EH (cell line): ENCODE measurements at places on chromosomes 6 and 20.

DNA sequence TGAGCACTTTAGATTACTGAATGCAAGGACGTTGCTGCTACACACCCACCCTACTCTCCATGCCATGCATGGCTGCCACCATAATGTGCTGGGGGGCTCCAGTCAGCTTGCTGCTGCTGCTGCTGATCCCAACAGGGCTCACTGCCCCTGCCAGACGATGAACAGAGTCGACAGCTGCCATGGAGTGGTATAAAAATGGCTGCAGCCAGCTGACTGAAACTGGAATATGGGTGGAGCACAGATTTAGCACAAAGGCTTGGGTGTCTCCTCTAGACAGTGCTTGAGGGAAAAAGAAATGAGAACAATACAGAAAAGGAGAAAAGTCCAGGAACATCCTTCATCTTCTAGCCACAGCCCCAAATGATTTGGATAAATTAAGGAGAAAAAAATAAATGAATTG lies 150.7 kb downstream of the PDSS2 start:
- no peak for DNase-seq

- no peak for DNase-seq
These were observed 21.4 kb downstream of the PYGB start for GRCh38 chr20:25269057-25269832.

DNA sequence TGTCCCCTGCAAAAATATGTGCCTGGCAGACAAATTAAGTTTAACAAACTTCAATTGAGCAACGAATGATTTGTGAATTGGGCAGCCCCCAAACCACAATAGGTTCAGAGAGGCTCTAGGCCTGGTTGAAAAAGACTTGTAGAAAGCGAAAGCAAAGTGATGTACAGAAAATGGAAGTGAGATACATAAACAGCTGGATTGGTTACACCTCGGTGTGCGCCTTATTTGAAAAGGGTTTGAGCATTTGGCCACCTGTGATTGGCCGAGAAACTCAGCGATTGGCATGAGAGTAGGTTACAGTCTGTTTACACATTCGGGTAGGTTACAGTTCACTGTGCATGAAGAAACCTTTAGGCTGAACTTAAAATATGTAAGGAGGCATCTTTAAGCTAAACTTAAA lies 136.9 kb downstream of the CD83 start:
- DNase-seq = no peak

GRCh38 chr20:38875175-38875993 lies 50.8 kb upstream of the FAM83D start:
- DNase-seq = no peak

DNA sequence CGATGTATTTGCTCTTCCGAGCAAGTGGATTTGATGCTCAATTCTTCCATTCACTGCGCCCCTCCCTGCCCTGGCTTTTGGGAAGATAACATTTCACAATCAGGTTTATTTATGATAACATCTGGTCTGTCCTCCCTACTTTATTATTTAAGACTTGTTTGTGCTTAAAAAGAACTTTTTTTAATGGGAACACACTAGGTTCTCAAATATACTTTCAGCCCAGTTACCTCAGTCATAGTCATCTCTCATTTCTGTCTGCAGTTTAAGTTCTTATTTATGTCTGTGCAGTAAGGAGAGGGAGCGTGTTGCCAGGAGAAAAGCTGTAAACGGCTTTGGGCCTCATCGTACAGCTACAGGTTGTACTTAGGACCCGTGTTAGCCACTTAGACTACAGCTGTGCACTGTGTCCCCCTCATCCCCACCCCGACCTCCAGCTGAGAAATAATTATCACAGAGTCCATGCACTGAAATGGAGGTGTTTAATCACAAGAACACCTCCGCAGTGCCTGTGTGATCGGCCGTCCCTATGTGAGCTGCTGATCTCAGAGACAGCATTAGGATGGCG lies 99.3 kb downstream of the RPP40 start:
- DNase-seq = no peak

DNA sequence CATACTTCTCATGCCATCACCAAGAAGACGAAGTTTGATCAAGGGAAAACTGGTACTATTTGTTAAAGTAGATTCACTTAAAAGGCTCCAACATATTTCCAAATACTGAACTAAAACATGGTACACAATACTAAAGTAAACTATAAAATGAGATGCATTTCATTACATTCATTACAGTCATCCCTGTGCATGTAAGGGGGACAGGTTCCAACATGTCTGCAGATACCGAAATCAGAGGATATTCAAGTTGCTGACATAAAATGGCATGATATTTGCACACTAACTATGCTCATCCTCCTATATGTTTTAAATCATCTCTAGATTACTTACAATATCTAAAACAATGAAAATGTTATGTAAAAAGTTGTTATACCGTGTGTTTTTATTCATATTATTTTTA lies 893.9 kb upstream of the MANEA start:
- no peak for DNase-seq

DNA sequence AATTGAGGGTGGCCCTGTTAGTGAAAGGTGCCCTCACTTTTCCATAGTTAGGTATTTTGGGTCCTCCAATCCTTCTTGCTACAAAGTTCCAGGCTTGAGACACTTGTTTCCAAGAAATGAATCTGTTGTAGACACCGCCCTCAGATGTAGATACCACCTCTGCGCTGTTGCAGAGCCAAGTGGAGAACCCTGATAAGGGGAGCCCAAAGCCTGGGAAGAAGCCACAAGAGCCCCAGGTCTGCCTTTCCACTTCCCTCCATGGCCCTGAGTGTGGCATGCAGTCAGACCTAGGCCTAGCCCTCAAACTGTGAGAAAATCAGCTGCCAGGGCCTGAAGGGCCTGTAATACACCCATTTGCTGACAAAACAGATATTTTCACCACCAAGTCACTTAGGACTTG lies 37.1 kb downstream of the DTD1 start:
- no peak for DNase-seq

GRCh38 chr20:64158346-64159285 lies 5.6 kb upstream of the MYT1 start:
- no peak for DNase-seq

DNA sequence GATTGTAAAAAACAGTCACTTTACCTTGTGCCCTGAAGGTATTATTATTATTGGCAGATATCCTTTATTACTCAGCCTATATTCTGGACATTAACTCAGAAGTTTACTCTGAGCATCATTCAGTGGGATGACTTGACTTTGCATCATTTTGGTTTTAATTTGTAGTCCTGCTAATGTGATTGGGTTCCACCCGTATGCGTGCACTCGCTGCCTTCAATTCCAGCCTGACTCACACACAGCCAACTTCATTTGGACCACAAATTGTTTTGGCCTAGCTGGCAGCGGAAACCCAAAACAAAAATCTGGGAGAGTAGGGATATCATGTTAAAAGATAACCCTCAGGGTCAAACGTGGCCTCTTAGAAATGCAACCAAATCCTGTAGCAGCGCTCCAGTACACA lies 704.4 kb upstream of the SLC35B3 start:
- DNase-seq = peak; percentile 80

- peak; percentile 9 for DNase-seq
These were observed 188.2 kb downstream of the PLCB1 start for GRCh38 chr20:8320306-8320705.

DNA sequence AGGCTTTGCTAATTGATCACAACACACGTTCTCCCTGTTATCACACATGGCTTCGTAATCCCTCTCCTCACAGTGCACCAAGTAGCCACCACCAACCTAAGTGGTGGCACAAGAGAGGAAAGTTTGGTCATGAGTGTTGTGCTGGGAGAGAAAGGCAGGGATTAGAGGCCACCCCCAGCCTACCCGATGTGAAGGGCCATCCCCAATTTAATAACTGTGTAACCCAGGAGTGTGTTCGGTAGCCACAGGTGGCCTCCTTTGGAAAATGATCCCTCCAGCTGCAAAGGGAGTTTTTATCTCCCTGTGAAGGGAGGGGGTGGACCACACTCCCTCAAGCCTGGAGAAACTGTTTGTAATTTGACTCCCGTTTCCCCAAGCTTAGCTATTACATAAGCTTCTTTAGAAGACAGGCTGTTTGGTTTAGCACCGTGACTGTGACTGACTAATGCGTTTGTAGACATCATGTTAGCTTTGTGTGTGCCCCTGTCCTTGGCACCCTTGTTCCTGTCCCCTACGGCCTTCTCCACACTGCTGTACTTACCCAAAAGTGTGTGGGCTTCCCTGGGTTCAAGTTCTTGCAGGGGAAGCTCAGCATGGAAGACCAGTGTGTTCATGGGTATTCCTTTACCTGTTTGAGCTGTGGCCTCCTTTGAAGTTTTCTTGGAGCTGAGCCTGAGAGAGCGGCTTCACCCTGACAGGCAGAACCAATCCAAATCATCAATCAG lies 20.6 kb downstream of the PPP1R16B start:
- DNase-seq = peak; percentile 46

DNA sequence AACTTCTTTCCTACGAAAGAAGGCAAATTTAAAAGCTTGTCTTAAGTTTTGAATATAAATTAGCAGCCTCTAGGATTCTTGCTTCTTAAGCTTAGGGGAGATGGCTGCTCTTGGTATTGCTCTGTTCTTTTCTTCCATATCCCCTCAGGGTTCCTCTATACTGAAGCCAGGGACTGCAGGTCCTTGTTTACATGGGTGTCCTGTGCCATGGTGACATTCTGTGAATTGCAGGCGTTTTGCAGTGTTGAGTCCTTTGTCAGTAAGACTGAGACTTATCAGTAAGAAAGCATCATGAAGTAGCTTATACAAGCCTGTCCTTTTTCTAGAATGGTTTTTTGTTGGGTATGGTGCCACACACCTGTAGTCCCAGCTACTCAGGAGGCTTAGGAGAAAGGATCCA lies 147.8 kb downstream of the ARID1B start:
- DNase-seq = no peak
